AG08396 (cell line): ENCODE measurements at places on chromosomes 7 and 10.
A peak's percentile ranks its signal among the peaks of the same experiment; 100 is the strongest.

DNA sequence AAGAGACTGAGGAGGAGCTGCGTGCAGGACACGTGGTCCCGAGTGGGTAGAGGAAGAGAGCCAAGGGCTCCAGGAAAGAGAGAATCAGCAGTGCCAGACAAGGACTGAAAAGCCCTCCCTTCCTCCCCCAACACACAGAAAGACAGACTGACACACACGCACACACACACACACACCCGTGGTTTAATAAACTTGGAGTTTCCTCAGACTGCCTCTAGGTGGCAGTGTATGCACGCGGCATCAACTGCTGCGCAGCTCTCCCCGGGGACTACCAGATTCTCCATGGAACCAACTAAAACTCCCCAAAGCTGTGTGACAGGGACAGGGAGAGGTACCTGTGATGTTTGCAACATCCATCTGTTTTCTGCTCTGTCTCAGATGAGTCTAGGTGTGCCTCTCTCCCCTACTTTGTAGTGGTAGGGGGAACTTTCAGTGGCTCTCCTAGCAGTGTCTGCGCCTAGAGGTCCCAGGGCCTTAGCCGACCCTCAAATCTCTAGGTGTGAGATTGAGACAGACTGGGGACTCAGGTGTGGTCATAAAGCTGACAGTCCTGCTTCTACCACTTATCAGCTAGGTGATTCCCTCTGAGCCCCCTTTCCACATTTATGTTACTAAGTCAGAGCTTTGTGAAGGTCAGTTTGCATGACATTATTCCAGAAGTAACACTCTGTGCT, 9.3 kb upstream of the TSPAN14 start:
- DNase-seq = peak; percentile 84

- no peak for DNase-seq
Measured at GRCh38 chr10:86077871-86078638, 288.5 kb downstream of the GRID1 start.

DNA sequence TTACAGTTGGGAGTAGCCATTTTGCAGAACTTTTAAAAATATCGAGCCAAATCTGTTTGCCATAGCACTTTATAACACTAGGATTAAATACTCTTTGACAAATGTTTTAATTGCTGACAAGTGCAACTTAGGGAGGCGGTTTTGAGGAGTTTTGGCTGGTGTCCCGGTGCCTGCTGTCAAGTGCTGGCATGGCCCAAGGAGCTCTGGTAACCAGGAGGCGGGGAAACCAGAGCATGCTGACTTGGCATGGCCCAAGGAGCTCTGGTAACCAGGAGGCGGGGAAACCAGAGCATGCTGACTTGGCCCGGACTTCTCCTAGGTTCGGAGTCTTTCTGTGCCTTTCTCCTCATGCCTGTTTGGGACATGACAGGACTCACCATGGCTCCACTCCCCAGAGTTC, 30.8 kb upstream of the ZNF32 start:
- DNase-seq = no peak

DNA sequence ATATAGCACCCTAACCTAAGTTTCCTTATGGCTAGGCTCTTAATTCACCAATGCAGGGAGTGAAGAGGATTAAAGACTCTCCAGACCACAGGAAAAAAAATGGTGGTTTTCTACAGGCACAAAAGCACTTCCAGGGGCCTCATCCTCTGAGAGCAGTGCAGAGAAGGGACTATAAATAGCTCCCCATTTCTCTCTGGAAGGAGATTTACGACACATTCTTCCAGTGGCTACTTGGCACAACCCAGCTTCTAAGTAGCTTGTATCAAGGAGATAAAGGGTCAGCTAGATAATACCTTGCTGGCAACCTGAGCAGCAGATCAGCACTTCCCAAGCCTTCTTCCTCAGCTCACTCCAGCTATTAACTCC, 73.5 kb downstream of the CRPPA start:
- DNase-seq = peak; percentile 9

- no peak for DNase-seq
Measured at GRCh38 chr7:80078159-80078731, 56.4 kb upstream of the GNAI1 start.

DNA sequence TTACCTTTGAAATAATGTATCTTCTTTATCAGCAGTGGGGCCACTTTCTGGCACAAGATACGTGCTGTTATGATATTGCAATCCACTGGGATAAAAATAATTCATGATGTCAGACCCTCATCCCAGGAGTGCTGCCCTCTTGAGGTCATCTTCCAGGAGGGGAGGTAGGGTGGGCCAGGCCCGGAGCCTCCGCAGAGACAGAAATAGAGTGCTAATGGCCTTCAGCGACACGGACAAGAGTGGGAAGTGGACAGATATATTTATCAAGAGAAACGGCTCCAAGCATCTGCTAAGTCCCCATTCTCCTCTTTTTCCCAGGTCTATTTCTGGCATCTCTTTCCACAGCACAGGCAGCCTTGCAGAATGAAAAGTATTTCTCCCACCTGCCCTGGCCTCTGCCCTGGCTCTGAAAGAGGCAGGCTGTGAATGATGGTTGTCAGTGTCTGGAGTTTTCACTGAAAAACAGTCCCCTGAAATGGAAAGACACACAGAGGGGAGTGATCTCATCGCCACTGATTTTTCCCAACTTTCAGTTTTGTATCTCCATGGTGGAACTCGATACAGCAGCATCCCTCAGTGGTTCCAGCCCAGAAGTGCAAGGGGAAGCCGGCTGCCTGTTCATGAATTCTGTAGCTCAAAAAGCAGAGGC, 251.7 kb upstream of the MYO3A start:
- DNase-seq = no peak

- no peak for DNase-seq
Measured at GRCh38 chr10:42864575-42864974, 82.0 kb downstream of the BMS1 start.

DNA sequence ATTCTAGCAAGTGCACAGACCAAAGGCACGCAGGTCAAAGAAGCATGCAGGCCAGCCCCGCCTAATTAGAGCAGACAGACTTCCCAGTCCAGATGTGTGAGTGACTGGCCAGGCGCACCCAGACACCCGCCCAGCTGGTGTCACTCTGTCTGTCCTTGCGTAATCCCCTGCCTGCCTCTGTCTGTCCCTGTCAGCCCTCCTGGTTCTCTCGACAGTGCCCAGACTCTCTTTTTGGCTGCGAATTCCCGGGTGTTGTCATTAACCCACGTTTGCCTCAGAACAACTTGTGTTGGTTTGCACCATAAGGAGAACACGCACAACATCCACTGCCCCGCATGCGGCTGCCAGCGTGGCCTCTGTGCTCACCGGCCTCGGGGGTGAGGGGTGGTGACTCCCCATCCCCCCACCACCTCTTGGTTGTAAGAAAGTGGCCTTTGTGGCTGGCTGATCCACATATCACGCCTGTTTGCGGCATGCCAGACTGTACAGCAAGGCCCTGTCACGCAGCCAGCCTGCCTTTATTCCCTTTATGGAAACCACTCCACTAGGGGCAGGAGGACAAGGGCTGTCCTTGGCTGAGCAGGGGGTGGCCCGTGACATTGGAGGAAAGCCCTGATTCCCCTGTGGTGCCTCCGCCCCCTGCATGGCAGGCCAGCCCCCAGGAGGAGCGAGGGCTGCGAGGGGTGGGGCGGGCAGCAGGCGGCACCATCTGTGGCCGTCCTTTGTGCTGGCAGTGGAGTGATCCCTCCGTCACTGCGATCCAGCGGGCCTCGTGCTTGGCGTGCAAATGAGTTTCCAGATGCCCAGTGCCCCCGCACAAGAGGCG, 72.8 kb upstream of the PPIF start:
- DNase-seq = peak; percentile 71

- DNase-seq = no peak
Measured at GRCh38 chr7:24783698-24784097, 26.4 kb upstream of the GSDME start.

DNA sequence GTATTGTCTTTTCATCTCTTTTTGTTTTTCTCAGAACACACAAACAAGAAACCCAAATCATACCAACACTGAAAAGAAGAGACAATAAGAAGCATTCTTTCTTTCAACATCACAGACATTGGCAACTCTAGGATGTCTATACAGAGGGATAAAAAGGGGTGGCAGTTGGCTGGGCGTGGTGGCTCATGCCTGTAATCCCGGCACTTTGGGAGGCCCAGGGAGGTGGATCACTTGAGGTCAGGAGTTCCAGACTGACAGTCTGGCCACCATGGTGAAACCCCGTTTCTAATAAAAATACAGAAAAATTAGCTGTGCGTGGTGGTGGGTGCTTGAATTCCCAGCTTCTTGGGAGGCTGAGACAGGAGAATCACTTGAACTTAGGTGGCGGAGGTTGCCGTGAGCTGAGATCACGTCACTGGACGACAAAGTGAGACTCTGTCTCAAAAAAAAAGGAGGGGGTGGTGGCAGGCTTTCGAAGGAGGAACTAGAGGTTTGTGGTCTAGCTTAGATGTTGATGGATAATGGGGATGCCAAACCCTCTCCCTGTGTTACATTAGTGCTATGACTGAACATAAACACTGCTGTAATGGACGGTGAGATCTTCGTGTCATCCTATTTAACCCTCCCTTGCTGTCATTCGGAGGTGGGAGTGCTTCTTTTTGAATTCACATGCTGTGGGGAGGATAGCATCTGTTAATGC, 9.4 kb downstream of the CNNM2 start:
- no peak for DNase-seq

DNA sequence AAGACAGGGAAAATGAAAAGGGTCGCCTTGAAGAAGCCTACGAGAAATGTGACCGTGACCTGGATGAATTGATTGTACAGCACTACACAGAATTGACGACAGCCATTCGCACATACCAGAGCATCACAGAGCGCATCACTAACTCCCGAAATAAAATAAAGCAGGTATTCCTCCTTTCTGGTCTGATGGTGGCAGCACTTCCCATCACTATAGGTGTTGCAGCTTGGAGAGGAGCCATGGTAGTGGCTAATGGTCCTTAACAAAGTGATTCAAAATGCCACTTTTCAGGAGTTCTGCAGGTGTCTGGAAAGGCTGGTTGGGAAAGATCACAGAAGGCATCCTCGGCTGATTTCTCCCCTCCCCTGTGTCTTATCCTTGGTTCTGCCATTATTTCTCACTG, 22.1 kb downstream of the EXOC4 start:
- no peak for DNase-seq

DNA sequence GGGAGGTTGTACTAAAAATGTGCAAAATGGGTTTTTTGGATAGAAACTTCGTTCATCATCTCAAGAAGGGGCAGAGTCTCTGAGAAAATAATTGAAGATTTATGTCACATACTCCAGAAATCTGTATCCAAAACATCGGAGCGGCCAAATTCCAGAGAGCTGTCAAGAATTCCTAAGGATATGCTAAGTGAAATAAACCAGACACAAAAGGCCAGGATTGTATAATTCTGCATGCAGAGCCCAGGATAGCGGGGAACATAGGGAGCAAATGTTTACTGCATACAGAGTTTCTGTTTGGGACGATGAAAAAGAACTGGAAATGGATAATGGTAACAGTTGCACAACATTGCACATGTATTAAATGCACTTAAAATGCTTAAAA, 224.2 kb upstream of the AUTS2 start:
- DNase-seq = no peak

GRCh38 chr10:3806603-3807002, 21.6 kb upstream of the KLF6 start:
- no peak for DNase-seq

DNA sequence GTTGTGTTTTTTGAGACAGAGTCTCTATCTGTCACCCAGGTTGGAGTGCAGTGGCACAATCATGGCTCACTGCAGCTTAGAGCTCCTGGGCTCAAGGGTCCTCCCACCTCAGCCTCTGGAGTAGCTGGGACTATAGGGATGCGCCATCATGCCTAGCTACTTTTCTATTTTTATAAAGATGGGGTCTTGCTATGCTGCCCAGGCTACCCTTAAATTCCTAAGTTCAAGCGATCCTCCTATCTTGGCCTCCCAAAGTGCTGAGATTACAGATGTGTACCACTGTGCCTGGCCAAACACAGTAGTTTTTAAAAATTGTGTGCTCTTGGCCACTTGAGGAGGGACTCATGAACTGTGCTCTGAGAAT, 10.6 kb upstream of the TLX1 start:
- no peak for DNase-seq

- no peak for DNase-seq
Measured at GRCh38 chr10:133515471-133515870, 11.7 kb upstream of the CYP2E1 start.

DNA sequence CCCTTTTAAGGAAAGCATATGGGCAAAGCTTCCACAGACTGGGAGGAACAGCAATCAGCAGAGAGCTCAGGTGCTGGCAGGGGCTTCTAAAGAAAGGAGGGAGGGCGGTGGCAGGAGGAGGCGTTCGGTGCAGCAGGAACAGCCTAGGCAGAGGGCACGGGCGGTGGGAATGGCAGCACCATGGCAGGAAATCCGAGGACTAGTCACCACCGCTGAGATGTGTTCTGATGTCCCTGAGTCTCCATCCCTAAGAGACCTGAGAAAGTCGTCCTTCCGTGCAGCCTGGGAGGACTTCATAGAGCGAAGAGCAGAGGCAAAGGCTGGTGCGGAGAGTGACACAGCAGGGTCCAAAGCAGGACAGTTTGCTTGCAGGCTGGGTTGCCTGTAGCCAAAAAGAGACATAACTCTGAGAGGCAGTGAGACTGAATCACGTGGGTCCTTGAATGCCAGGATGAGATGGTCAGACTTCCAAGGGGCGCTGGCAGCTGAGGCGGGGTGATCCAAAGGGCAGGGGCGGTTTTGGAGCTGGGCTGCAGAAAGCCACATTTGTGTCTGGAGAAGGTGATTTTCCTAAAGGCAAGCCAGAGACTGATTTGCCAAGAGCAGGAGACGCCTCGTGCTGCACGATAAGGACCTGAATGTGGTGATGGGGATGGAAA, 35.8 kb upstream of the GRID1 start:
- peak; percentile 42 for DNase-seq

DNA sequence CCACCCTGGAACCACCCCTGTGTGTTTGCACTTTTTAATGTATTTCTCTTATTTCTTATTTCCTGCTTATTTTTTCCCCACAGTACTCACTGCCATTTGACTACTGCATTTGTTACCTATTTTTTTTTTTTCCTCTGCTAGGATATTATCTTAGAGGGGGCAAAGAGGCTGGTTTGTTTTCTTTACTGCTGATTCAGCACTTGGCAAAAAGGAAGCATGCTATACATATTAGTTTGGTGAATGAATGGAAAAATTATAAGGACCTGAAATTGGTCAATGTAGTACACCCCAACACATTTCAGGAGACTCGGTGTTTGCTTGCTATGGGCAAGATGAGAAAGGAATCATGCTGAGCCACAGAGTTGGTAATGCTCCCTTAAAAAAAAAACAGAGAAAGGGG, 193.5 kb downstream of the SORCS3 start:
- DNase-seq = no peak

DNA sequence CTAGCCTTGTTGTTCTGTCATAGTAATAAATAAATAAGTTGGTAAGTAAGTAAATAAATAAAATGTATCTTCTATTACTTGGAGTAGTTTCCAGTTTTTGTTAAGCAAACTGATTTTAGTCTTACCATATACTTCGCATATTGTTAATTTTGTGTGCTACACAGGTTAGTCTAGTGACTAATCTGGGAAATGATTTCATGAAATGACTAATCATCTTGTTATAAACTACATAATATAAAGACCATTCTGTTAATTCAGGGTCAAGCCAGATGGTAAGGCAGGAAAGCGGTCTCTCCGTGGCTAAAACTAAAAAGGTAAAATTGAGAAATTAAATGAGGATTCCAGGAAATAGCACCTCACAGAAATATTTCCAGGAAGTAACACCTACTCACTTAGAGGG, 58.5 kb upstream of the FOXP2 start:
- no peak for DNase-seq
